MV-4-11 (cell line): ENCODE measurements at places on chromosomes 3 and 15.
A peak's percentile ranks its signal among the peaks of the same experiment; 100 is the strongest.

DNA sequence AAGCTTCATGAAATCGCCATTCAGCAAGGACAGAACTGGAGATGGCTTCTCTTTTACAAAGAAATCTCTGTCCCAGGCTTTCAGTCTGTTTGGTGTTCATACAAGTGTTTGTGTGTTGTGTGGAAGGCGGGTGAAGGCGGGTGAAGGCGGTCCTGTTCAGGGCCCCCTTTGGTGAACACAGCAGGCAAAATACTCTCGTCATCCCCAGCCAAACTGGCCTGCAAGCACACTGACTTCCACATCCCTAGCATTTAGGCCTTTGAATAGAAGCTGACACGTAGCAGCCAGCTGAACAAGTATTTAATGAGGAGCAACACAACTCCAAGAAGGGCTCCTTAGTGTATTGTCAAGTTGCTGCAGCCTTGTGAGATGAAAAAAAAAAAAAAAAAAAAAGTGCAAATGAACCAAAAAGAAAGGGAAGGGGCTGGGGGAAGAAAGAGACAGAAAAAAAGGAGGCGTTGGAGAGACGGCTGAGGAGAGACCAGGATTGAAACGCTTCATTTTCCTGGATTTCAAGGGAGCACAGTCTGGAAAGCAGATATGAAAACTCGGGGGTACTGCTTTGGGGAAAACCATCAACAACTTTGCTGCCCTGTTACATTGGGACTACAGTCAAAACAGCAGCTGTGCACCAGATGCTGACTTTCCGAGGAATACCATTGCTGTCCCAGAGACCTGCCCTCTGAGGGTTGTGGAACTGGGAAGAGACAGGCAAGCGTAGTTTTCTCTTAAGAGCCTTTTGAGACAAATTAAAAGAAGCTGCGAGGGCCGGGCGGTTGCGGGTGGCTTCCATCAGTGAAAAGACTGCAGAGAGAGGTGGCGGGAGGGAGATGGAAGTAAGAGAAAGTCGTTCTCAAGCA, 74.6 kb downstream of the TGFBR2 start:
- DNase-seq, result no peak

GRCh38 chr3:31610700-31611275, 78.1 kb downstream of the STT3B start:
- peak; percentile 21 for DNase-seq

GRCh38 chr15:100284191-100284590, 57.6 kb downstream of the ADAMTS17 start:
- DNase-seq, result no peak

- no peak for DNase-seq
These were observed 194.5 kb downstream of the LRTM1 start for GRCh38 chr3:54733106-54734006.

DNA sequence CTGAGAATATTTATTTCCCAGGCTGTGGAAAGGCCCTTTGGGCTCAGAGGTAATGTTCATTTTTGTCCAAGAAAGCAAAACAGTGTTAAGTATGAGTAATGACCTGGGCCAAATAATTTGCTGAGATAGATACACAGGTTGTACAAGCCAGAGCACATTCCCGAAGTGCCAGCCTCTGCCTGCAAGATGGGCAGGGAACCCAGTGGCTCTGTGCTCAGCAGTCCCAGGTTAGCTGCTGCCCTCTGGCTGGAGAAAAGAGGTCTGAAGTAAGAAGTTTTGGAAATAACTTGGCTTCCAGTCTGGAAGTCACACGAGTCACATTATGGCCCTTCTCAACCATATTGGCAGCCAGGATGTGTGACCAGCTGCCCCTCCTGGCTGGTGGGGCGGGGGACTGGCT, 20.2 kb downstream of the MYZAP start:
- DNase-seq, result no peak

DNA sequence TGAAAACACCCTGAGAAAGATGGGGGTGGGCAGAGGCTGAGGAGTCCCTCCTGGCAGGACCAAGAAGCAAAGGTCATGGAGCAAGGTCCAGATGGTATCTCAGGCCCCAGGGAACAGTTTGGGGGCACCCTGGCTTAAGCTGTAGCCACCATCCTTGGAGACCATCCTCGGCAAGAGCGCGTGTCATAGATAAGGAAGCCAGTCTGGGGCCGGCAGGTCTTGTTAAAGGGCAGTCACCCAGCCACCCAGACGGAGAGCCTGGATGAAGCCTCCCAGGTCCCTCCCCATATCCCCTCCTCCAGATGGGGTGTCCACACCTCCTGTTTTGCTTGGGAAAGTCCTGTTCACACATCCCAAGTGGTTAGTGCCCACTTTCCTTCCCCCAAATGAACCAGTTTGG, 191.1 kb downstream of the KLF13 start:
- DNase-seq, result no peak

GRCh38 chr3:64861684-64862083, 173.9 kb upstream of the ADAMTS9 start:
- DNase-seq, result no peak

- no peak for DNase-seq
These were observed 388.2 kb downstream of the OTOL1 start for GRCh38 chr3:161884830-161885229.

- DNase-seq, result no peak
These were observed 181.2 kb upstream of the RARB start for GRCh38 chr3:25246913-25247312.

GRCh38 chr15:74176262-74177214, 3.0 kb downstream of the ISLR start:
- DNase-seq, result no peak

GRCh38 chr3:127720161-127720823, 47.5 kb downstream of the ABTB1 start:
- no peak for DNase-seq

- DNase-seq, result no peak
These were observed 417.4 kb upstream of the SEMA6D start for GRCh38 chr15:47299846-47300434.

GRCh38 chr3:8557298-8557697, 55.7 kb downstream of the LMCD1 start:
- DNase-seq, result no peak

DNA sequence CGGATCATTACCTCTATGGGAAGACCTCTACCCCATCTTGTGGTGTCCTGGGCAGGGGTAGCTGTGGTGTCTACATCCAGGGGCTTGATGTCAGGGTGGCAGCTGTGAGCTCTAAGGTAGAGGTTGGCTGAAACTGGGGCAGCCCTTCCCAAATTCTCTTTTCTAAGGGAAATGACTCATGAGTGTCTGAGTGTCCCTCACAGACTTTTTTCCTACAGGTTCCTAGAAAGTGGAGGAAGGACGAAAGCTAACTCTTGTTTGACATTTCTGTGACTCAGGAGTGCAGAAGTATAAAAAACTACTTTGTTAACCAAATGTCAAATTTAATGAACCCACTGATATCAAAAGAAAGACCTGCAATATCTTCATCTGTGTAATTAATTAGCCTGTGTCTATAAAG, 481.5 kb downstream of the PDCD6IP start:
- no peak for DNase-seq
